ENCODE measurements at places on chromosomes 11 and 22.
A peak's percentile ranks its signal among the peaks of the same experiment; 100 is the strongest.

DNA sequence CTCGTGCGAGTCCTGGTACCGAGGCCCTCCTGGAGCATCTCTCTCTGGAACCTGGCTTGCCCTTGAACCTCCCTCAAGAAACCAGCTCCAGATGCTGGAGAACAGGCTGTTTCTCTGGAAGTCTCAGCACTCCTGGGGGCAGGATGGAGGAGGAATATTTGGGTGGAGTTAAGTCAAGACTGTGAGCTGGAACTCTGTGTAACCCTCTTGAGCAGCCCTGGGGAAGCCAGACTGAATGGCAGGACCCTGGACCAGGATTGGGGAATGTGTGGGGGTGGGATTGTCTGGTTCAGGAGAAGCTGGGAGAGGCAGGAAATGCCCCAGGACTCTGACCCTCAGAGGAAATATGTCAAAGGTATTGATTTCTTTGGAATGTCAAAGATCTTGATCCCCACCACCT lies 7.7 kb downstream of the CREB3L1 start:
- no peak for DNase-seq

GRCh38 chr22:46726066-46726985 lies 11.7 kb downstream of the CERK start:
- DNase-seq, result no peak

DNA sequence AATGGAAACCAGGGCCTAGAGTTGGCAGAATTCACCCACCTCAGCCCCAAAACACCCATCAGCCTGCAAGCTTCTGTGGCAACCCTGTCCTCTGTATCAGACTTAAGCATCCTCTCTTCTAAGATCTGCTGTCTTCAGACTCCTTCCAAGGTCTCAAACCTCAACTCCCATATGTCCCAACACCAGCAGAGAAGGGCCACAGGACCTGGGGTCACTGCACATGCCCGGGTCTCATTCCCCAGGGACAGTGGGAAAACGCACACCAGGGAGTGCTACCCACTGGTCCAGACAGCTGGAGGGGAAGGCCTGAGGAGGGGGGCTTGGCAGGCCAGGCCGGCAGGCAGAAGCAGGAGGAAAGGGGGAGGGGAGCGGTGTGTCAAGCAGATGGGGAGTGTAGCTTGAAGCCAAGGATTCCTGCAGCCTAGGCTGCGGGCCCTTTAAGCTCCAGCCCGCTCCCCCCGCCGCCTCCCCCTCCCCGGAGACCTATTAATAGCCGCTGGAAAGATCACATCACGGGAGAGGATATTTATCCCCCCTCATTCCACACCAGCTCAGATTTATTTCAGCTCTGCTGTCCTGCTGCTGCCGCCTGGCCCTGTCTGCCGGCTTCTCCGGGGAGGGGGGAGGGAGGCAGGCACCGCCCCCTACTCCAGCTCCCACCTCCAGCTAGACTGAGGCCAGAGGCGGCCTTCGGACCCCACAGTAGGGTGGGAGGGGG lies 16.7 kb downstream of the BCL9L start:
- DNase-seq, result peak; percentile 77

GRCh38 chr11:94796190-94796580 lies 28.0 kb downstream of the AMOTL1 start:
- DNase-seq, result no peak

- DNase-seq, result no peak
Measured at GRCh38 chr22:42691440-42691839, 29.2 kb downstream of the A4GALT start.

DNA sequence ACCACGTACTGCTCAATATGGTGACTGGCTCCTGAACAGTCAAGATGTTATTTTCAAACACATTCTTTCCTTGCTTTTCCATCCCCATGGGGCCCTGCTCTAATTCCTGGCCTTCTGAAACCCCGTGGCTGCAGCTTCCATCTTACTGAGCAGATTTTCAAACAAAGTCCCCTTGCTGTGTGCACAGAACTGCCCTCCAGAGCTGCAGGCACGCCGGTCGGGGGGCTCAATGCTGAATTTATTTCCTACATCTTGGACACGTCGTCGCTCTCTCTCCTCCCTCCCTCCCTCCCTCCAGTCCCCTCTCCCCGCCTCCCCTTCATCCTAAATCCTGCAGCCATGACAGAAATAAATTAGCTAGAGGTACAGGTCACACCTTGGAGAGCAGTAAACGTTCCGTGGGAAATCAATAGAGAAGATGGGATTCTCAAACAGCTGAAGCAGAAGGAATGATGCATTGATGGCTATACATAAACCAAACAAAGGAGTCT lies 243.1 kb upstream of the BLID start:
- no peak for DNase-seq

- DNase-seq, result no peak
Measured at GRCh38 chr11:111209543-111210355, 35.8 kb upstream of the POU2AF2 start.

GRCh38 chr11:122128146-122128545 lies 12.1 kb upstream of the BLID start:
- DNase-seq, result no peak

- DNase-seq, result no peak
Measured at GRCh38 chr11:40838181-40838683, 621.2 kb downstream of the LRRC4C start.

- DNase-seq, result no peak
Measured at GRCh38 chr11:57363131-57364080, 17.5 kb downstream of the PRG3 start.

DNA sequence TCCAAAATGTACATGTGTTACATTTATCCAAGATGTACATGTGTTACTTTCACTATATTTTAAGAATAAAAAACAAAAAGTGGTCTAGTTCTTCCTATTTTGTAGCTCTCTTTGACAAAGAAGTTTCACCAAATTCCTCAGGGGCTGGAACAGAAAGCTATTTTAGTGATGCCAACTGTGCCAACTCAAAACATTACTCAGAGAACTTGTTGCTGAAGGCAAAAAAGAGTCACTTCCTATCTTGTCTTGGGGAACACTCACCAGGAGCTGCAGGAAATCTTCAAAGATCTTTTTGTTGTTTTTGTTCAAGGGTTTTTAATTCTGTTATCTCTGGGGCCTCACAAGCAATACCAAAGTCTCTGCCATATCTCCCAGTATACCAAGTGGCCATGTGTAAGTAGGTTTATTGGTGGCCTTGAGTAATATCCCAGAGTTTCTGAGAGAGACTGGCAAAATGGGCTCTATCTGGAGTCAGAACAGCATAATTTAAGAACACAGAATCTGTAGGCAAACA lies 13.6 kb upstream of the EED start:
- no peak for DNase-seq

GRCh38 chr11:119106564-119107537 lies at the start of gene C2CD2L:
Gene C2CD2L, plus strand, starts transcription at chr11:119107344. Its CDS starts 398 bp downstream, at chr11:119107742.
- peak; percentile 92 for DNase-seq

GRCh38 chr11:92852946-92853345 lies 116.5 kb upstream of the MTNR1B start:
- DNase-seq, result no peak

DNA sequence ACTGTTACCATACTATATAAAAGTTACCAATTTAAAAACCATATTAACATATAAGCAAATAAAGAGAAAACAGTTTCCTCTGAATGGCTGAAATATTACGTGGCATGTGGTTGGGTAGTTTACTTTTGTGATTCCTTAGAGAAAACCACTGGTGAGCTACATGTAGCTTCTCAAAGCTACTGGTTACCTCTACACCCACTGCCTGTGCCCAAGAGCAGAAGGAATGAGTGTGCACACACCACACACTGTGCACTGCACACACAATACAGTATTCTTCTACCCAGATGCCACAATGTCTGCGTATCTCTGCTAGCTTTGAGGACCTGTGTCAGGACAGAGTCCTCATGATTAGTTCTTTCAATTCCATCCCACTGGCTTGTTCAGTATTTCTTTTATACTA lies 25.5 kb upstream of the YPEL1 start:
- DNase-seq, result no peak

GRCh38 chr11:122664188-122664587 lies 8.7 kb downstream of the UBASH3B start:
- no peak for DNase-seq

DNA sequence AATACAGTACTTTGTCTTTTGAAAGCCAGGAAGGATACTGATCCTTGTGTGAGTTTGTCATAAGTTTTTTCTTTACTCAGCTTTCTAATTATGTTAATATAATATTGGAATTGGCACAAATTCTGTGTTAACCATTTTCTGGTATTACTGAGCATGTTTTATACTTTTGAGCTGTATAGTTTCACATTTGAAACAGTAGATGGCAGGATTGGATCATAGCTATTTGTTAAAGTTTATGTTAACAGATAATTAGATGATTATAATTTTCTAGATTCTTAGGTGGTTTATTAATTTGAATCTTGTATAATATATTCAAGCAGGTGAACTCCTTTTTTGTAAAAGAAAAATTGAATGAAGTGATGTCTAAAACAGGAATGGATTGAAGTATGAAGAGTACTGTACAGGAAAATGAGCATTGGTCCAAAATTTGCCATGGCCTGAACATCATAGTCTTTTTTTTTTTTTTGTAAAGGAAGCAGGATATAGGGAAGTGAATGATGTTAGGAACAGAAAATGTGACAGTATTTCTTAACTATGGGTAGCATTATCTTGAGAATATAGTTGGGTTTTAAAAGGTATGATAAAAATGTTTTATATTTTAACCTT lies 102.0 kb downstream of the CYP2R1 start:
- no peak for DNase-seq

- DNase-seq, result no peak
Measured at GRCh38 chr22:37498289-37498909, 12.2 kb upstream of the MFNG start.

DNA sequence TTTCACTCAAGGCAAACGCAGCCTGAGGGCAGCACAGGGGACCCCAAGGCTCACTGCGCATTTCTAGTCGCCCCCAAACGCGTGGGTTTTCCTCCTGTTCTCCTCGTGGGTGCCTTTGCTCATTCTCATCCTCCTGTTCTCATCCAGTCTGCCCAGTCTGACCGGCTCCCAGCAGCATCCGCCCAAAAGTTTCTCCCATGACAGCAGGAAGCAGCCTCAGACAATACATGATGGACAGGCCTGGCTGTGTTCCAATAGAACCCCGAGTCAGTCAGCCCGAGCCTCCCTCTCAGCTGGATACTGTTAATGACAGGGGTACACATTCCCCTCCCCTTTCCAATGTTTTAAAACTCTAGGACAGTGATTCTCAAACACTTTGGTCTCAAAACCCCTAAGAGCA lies 22.5 kb upstream of the KRTAP5-7 start:
- no peak for DNase-seq

DNA sequence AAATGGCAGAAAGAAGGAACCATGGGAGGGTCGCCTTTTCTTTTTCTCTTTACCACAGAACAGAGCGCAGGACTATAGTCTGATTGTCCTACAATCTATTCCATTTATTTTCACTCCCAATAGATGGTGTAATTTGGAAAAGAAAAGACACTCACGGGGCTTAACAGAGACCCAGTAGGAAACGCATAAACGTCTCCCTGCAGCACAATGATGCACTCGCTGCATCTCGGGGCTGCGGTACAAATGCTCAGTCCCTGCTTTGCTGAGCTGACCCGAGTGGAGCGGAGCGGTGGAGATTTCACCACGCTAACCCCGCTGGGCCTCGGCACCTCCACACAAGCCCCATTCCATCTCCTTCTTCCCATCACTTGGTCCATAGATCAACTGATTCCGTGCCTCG lies 1.5 kb downstream of the FEZ1 start:
- DNase-seq, result no peak

GRCh38 chr11:61925736-61926135 lies 8.4 kb upstream of the RAB3IL1 start:
- no peak for DNase-seq

GRCh38 chr11:80281194-80281593 lies 840.4 kb upstream of the TENM4 start:
- peak; percentile 12 for DNase-seq

DNA sequence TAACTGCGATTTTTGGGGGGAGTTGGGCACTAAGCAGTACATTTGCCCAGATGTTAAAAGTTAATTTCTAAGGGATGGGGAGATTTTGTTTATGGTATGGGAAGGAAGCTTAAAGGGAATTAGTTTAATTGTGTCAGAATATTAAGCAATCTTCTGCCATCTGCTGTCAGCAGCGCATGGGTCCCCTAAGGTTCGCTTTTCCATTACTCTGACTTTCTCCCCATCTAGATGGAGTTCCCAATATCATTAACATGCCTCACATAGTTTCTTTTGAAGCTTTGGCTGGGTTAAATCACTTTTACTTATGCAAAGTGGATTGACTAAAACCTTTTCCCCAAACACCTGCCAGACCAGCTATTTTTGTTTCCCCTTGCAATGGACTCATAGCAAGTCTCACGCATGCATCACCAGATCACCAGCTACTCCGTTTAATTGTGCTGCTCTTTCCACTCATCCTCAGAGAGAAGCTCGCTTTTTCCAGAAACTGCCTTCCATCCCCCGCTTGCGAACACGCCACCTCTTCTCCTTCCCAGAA lies 172.7 kb downstream of the FAT3 start:
- DNase-seq, result no peak

GRCh38 chr22:50089682-50090411 lies at the start of gene MOV10L1:
Gene MOV10L1, plus strand, starts transcription at chr22:50090006. Its CDS starts 83 bp downstream, at chr22:50090089.
- no peak for DNase-seq

GRCh38 chr11:16126362-16126761 lies 230.0 kb downstream of the SOX6 start:
- no peak for DNase-seq

DNA sequence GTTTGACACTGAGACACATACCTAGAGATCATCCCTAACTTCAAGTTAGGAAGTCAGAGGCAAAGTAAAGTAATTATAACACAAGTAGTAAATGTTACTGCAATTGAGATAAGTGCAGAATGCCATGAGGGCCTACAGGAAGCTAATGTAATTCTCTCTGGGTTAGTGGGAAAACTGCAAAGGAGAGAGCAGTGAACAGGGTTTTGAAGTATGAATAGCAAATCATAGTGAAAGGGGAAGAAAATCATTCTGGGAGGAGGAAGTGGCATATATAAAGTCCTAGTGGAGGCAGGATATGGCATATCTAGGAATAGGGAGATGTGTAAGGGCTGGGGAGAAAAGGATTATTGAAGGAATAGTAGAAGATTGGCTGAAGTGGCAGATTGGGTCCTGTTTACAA lies 27.9 kb downstream of the RNF169 start:
- DNase-seq, result peak; percentile 17

DNA sequence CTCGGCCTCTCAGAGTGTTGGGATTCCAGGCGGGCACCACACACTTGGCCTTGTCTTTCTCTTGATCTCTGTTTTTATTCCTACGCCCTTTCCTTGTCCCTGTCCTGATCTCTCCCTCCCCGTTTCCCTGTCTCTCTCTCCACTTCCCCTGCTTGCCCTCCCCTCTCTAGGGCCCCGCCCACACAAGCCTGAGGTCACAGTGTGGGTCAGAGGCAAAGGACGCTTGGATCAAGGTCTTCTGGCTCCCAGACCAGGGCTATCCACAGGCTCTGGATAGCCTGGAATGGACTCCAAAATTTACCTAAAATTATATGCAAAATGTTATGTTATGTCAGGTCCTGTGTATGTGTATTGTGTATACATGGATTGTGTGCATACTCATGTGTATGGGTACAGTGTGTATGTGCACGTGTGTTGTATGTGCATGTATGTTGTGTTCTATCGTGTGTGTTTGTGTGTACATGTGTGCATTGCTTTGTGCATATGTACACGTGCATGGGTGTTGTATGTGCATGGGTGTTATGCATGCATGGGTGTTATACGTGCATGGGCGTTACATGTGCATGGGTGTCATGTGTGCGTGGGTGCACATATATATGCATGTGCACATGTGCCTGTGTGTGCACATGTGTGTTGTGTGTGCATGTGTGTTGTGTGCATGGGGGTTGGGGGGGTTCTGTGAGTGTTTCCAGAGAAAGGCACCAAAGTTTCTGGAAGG lies 38.3 kb downstream of the TP53I11 start:
- no peak for DNase-seq

- DNase-seq, result no peak
Measured at GRCh38 chr11:127098684-127099083, 98.1 kb upstream of the KIRREL3 start.

Measured in large intestine (tissue), 12 donors.